Muscle of leg (tissue), 16 donors: ENCODE measurements at places on chromosomes 13 and 19. TPM values are rescaled to one million over a fixed set of nuclear protein-coding genes. Genes with fewer than 3 reads are reported as not detected.

- DNase-seq: peak; percentile 69
Observed at GRCh38 chr13:76175961-76176725, 540.0 kb downstream of the LMO7 start.

Gene THSD8
- total RNA-seq: 5.1 TPM

Gene KLHL1
- 0.09 TPM for total RNA-seq

Gene NBEA
- total RNA-seq: 18.0 TPM

- no peak for DNase-seq
Observed at GRCh38 chr19:10021863-10022262, 8.6 kb downstream of the RDH8 start.

DNA sequence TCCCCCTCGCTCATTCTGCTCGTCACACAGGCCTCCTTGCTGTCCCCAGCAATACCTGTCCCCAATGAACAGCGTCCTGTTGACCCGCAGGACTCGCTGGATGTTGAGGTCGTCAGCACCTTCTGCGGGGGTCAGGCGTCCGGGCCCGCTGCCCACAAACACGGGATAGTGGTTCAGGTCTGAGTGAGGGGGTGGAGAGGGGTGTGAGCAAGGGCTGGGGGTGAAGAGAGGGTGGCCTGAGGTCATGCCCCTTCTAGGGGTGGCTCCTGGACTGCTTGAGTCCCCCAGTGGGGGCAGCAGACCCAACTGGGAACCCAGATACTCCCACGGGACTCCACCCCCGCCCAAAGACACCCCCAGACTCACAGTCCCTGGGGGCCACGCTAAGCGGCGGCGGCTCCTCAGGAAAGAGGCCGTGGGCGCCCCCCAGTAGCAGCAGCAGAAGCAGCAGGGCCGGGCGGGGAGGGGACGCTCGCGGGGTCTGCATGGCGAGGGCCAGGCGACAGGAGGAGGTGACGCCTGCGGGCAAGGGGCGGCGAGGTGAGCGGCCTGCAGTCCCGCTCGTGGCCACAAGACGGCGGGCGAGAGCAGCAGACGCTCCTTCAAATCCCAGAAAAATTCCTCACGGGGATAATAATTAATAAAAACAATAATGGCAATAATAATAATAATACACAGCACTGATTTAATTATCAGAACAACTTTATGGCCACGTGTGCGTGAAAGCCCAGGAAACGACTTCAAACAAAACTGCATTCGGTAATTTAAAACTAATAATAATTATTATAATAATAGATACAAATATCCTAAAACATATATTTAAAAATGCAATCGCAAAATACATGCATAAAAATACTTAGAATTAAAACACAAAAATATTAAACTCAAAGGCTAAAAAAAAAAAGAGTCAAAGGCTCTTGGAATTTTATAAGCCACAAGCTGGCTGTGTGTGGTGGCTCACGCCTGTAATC, 1.2 kb downstream of the SEMA6B start:
- no peak for DNase-seq

DNA sequence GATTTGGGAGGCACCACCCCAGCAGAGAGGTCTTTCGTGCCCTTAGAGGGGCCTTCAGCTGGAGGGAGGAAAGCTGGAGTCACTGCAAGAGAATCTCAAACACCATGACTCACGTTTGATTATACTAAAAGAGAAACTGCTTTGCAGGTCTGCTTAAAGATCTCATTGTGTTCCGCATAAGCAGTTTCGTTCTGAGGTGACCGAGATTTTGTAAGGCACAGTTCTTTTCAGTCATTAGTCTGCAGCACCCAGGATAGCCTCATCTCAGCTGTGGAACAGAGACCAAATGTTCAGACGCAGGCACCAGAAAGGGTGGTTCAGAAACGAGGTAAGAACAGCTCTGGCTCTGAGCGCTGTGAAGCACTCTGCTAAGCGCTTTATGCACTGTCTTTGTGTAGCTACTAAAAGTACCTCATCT, 71.2 kb upstream of the GTF3A start:
- DNase-seq: no peak

- peak; percentile 1 for DNase-seq
Observed at GRCh38 chr19:18309525-18310064, 13.3 kb downstream of the LSM4 start.

DNA sequence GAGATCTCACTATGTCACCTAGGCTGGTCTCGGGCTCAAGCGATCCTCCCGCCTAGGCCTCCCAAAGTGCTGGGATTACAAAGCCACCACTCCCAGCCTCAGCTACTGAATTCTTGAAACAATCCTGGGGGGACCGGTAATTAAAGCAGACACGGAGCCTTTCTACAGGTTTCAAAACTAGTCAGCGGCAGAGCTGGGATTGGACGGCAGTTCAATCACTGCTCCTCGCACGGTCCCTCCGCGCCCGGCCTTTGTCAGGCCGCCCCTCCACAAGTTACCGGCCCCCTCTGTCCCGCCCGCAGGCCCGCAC, 229 bp downstream of the BORCS8 start:
- DNase-seq: no peak

DNA sequence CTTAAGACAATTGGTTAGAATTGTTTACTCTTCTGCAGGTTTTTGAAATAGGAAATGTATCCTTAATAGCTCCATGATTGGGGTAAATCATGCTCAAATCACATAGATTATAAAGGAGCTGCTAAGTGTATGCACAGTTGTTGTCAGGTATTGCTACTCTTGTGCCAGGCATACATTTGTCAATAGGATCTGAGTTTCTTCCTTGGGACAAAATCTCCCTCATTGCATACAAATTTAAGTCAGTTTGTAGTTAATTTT, 109.3 kb upstream of the MLNR start:
- no peak for DNase-seq

- DNase-seq: no peak
Observed at GRCh38 chr13:51479199-51479523, 26.3 kb upstream of the INTS6 start.

GRCh38 chr13:98535501-98536354, 41.2 kb downstream of the STK24 start:
- no peak for DNase-seq

- DNase-seq: peak; percentile 76
Observed at GRCh38 chr13:110538632-110539031, 22.9 kb downstream of the RAB20 start.

DNA sequence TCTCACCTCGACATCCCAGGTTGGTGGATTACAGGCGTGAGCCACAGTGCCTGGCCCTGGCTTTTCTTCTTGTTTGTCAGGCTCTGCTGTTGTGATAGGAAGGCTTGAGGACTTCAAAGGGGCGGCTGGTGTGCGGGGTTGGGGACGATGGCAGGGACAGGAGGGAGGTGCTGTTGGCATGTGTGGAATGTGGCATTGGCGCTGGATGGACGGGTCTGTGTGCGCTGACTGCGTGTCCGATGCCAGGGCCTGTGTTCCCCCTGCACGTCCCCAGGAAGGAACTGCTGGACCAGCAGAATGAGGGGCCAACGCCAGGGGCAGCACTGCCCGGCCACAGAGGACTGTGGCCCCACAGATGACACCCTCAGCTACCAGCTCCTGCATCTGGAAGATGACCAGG, 12.7 kb upstream of the PTBP1 start:
- no peak for DNase-seq

DNA sequence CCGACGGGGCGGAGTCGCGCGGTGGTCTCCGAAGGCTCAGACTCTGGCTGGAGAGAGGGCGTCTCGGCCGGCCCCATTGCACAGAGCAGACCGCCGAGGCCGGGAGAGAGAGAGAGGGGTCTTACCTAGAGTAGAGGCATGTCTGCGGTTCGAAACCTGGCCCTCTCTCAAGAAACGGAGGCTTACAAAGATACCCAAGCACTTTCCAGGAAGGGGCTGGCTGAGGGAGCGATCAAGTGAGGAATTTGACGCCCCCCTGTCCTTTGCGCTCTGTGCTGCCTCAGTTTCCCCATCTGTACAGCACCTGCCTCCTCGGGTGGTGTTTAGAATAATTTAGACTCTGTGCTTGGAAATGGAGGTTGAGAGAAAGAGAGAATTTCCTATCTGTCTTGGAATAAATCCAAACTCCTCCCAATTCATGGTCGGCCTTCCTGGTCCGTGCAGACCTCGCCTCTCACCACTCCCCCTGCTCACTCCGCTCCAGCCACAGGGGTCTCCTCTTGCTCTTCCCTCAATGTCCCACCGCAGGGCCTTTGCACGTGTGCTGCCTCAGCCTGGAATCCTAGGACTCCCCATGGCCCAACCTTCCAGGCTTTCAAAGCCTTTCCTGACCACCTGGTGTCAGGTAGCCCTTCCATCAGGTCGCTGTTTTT, 658 bp upstream of the ISOC2 start:
- DNase-seq: peak; percentile 75

Gene ZNF566
- 17.0 TPM for total RNA-seq

DNA sequence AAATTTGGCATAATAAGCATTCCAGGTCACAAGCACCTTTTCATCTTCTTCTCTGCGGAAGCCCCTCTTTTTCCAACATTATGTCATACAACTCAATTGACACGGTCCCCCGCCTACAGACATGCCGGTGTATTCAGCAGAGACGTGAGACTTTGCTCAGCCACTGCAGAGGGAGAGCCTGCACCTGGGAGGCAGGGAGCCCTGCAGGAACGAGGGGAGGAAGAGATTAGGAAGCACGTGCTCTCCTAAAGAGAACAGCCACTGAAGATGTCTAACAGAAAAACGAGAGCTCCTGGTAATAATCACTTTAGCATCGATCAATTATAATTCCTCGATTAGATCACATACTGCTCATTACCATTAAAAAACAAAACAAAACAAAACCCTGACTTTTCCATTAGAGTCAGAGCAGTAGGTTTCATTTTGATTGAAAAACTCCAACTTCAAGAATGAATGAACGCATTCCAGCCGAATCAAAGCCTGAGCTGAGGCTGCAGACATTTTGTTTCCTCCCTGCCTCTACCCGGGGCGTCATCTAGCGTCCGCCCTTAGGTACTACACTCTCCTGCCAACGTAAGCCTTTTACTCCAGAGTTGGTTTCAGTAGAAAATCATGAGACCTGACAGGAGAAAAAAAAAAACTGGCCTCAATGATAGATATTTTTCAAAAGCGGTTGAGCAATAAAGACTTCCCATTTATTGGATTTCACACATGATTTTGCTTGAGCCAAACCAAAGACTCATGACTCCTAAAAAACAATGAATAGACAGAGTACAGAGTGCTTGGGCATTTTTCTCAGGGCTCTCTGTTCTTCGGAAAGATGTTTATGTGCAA, 194.5 kb downstream of the KATNAL1 start:
- DNase-seq: peak; percentile 91

GRCh38 chr13:31901985-31902384, 129.6 kb upstream of the FRY start:
- no peak for DNase-seq

Gene NCR1
- total RNA-seq: not detected

Gene CYP2A7
- not detected for total RNA-seq

- DNase-seq: peak; percentile 71
Observed at GRCh38 chr13:76829572-76830327, 56.5 kb downstream of the KCTD12 start.

Gene SLC1A6
- total RNA-seq: 0.09 TPM

DNA sequence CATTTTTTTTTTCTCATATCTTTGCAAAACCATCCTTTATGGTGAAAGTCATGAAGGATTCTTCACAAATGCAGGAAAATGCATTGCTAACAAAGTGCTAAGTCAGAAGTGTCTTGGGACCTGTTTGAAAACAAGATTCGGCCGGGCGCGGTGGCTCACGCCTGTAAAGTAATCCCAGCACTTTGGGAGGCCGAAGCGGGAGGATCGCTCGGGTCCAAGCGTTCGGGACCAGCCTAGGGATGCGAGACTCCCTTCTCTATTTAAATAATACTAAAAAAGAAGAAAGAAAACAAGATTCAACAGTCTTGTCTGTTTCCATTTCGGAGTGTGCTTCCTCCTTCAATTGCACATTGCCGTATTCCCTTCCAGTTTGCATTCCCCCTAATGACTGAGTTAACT, 819 bp downstream of the EID2B start:
- no peak for DNase-seq

Gene ZNF628
- total RNA-seq: 1.6 TPM

GRCh38 chr13:42275098-42275471, 3.1 kb downstream of the AKAP11 start:
- DNase-seq: peak; percentile 65

DNA sequence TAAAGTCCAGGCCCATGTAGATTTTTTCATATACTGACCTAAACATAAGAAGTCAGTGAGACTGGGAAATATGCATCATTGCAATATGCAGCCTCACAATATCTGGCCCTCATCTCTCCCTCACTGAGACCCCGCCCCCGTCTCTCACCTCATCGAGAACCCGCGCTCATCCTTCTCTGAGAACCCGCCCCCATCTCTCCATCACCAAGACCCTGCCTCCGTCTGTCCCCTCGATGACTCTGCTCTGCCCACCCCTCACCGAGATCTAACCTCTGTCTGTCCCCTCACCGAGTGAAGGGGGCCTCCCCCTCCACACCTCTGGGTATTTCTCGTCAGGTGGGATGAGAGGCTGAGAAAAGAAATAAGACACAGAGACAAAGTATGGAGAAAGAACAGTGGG, 20.5 kb upstream of the ZNF846 start:
- no peak for DNase-seq

Gene ZNF66
- 4.7 TPM for total RNA-seq

- no peak for DNase-seq
Observed at GRCh38 chr13:30486230-30487074, 20.7 kb upstream of the HMGB1 start.

Gene TNFSF9
- total RNA-seq: 1.0 TPM

DNA sequence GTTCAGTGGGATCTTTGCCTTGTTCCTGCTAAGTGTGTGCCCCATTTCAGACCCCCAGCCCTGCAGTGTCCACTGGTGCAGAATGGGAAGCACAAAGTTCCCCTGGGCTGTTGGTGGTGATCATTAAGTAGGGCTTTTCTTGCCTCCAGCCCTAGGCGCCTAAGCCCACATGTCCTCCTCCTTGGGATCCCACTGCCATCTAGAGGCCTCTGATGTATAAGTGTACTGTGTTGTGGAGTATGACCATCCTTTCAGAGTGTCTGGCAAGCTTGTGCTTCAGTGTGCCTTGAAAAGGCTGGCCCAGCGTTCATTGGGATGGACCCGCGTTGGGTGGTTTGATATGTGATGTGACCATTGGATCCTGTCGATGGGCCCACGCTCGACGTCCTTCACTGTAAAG, 71.2 kb downstream of the WASF3 start:
- no peak for DNase-seq

Gene NRTN
- 0.44 TPM for total RNA-seq

Gene INSL3
- total RNA-seq: not detected

Gene ZSCAN4
- total RNA-seq: not detected

Gene ODAD3
- total RNA-seq: 0.22 TPM

GRCh38 chr13:98515818-98516465, 61.0 kb downstream of the STK24 start:
- DNase-seq: no peak

GRCh38 chr19:47313754-47314295, 4.2 kb downstream of the C5AR1 start:
- DNase-seq: no peak
